ENCODE measurements at places on chromosomes 1 and 21.

DNA sequence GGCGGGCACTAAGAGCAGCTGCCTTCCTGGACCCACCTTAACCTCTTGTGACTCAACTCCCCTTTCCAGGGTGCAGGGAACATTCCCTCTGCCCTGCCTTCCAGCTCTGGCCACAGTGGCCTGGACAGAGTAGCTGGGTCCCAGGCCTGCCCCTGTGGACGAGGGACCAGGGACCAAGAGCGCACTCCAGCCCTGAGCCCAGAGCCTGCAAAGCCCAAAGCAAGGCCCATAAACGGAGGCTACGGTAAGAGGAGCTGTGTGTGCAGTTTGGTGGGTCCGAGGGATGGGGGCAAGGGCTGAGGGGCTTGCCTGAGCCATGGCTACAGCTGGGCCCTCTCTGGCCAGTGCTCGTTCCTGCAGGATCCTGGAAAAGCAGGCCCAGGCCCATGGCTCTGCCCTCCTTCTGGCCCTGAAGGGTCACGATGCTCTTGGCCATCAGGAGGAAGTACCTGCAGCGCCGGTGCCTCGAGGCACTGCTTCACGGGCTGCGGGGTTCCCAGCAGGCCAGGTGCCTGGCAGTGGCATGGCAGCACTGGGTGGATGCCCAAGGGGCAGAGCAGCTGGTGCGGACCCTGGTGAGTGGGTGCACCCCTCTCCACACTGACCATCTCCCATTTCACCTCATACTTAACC lies 17.8 kb downstream of the MTHFR start:
- H3K4me3 ChIP-seq = peak overlapping the region; percentile 39
- H3K36me3 ChIP-seq = peaks cover 30% of the 10 kb centered on the region
- H3K27me3 ChIP-seq = no peaks in the 10 kb centered on the region
- H3K27ac ChIP-seq = peak overlapping the region; percentile 90
- peaks cover 41% of the 10 kb centered on the region for H3K4me1 ChIP-seq
- no peak for DNase-seq

DNA sequence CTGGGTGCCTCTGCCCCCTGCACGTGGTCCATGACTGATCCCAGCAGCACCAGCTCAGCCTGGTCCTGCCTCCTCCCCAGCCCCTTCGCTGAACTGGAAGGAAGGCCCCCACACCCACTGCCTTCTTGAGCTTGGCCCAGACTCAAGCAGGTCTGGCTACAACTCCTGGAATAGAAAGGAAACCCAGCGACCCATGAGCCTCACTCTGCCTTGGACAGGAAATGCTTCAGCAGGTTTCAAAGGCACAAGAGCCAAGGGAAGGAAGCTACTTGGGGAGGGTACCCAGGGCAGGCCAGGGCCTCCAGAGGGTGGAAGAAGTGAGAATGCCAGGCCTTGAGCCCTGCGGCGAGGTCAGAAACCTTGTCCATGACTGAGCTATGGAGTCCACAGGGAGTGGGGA lies 35.9 kb upstream of the RD3 start:
- no peaks in the 10 kb centered on the region for H3K27me3 ChIP-seq
- no peak for DNase-seq
- H3K4me1 ChIP-seq = no peaks in the 10 kb centered on the region
- no peak overlapping the region for H3K4me3 ChIP-seq

GRCh38 chr1:15692121-15692682 lies 8.1 kb downstream of the PLEKHM2 start:
- H3K27me3 ChIP-seq = no peaks in the 10 kb centered on the region
- no peaks in the 10 kb centered on the region for H3K4me1 ChIP-seq
- no peak for DNase-seq
- H3K4me3 ChIP-seq = no peak overlapping the region

DNA sequence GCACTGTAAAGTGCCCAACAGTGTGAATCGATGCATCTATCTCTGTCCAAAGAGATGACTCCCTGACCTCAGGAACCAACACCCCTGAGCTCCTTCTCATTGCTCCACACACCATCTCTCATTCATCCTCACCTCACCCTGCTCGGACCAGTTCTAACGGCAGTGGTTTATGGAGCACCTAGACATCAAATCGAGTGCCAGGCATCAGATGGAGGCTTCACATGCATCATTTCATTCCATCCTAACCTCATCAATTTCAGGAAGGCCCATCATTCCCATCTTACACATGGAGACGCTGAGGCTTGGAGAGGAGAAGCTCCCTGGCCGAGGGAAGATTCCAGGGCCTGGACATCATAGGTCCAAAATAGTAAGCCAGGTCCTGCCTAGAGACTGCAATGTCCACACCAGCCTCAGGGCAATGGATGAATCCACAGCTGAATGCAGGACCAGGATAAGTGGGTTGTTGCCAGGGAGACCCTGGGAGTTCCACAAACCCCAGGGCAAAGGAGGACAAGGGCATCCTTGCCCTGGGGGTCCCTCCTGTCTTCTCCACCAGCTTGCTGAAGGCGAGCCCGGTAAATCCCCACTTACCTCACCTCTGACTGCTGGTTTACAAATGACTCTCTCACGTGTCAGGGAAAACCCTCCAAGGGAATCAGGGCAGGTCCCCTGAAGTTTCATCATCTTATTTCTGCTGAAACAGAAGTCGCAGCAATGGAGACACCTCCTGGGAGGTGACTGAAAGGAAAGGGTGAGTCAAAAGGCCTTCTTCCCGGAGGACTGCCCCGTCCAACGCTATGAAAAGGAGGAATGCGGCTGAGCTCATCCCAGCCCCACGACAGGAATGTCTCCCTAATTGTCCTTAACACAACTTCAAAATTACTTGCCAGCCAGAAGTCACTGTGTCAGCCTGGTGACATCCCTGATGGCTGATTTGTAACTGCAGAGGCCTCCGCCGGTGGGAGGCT lies 9.0 kb upstream of the IFFO2 start:
- no peaks in the 10 kb centered on the region for H3K36me3 ChIP-seq
- H3K27ac ChIP-seq = no peak overlapping the region
- H3K4me3 ChIP-seq = no peak overlapping the region
- H3K27me3 ChIP-seq = no peaks in the 10 kb centered on the region

DNA sequence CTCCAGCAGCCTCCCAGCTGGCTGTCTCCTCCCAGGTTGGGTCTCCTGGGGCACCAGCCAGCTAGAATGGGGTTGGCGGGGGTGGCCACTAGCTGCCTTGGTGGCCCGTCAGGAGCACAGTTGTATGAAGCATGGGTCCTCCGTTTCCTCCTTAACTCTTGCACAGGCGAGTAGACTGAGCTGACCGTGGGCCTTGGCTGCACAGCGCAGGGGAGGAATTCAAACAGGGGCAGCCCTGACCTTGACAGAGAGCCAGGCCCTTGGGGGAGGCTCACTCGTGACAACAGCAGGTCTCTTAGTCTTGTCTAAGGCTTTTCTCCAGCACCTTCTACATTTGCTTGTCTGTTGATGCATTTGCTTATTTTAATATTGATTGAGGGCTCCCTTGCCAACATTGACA lies 114.1 kb downstream of the PRDM2 start:
- H3K4me1 ChIP-seq = no peaks in the 10 kb centered on the region
- no peaks in the 10 kb centered on the region for H3K27me3 ChIP-seq
- no peak for DNase-seq
- H3K27ac ChIP-seq = no peak overlapping the region
- no peak overlapping the region for H3K4me3 ChIP-seq

DNA sequence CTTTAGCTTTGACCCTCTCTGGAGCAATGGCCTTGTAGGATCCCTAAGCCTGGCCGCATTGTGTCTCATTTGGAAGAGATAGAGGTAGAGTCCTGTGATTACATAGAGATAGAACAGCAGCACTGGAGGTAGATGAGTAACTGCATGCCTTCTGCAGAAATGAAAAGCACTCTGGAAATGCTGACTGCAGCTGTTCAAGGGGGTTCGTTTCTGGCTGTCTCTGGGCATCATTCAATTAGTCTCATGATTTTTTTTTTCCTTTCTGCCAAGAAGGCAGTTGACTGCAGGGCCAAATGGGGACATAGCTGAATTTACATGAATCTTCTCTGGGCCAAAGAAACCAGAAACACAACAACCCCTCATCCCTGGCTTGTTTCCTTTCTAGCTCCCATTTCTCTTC lies 28.1 kb upstream of the SNX27 start:
- no peak for DNase-seq
- no peaks in the 10 kb centered on the region for H3K4me1 ChIP-seq
- no peak overlapping the region for H3K27ac ChIP-seq
- no peak overlapping the region for H3K4me3 ChIP-seq

DNA sequence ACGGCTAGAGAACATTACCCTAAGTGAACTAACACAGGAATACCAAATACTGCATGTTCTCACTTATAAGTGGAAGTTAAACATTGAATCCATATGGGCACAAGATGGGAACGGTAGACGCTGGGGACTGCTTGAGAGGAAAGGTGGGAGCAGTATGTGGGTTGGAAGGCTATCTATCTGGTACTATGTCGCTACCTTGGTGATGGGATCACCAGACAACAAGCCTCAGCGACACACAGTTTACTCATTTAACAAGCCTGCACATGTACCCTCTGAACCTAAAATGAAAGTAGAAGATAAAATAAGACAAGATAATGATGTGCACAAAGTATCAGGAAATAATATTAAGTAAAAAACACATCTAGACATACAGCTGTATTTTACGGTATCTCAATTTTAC lies 819 bp downstream of the PYHIN1 start:
- no peaks in the 10 kb centered on the region for H3K4me1 ChIP-seq
- no peaks in the 10 kb centered on the region for H3K36me3 ChIP-seq
- no peaks in the 10 kb centered on the region for H3K27me3 ChIP-seq
- DNase-seq = no peak
- peak overlapping the region; percentile 23 for H3K4me3 ChIP-seq
- H3K27ac ChIP-seq = no peak overlapping the region

DNA sequence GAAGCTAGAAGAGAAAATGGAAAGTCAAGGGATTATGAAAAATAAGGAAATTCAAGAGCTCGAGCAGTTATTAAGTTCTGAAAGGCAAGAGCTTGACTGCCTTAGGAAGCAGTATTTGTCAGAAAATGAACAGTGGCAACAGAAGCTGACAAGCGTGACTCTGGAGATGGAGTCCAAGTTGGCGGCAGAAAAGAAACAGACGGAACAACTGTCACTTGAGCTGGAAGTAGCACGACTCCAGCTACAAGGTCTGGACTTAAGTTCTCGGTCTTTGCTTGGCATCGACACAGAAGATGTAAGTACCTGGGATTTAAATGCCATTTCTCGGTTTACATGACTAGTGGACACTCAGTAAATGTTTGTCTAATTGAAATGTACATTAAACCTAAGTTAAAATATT lies 40.0 kb downstream of the CENPF start:
- DNase-seq = no peak
- H3K4me1 ChIP-seq = no peaks in the 10 kb centered on the region
- H3K27ac ChIP-seq = no peak overlapping the region
- H3K4me3 ChIP-seq = no peak overlapping the region
- no peaks in the 10 kb centered on the region for H3K27me3 ChIP-seq
- H3K36me3 ChIP-seq = no peaks in the 10 kb centered on the region

DNA sequence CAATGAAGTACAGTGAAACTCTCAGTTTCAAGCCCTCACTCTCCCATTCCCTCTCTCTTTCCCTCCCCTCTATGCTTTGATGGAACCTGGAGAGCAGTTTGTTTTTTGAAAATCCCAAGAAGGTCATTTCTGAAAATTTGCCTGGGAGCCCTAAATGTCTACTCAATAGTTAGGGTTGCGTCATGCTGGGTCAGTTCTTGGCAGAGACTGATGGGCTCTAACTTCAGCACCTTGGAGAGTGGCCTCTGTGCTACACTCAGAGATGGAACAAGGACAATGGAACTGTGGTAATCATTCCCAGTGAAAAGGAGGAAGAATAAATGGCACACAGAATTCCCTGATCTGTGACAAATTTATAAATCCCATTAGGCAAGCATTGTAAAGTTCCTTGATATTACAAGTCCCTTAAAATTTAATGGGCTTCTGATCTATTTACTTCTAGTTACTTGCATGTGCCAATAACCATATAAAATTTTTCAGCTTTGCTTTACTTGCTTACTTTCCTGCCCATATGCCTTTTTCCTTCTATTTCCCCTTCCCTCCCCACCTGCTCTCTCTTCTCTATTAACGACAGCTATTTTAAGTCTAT lies 182.9 kb upstream of the KCND3 start:
- H3K27me3 ChIP-seq = no peaks in the 10 kb centered on the region

DNA sequence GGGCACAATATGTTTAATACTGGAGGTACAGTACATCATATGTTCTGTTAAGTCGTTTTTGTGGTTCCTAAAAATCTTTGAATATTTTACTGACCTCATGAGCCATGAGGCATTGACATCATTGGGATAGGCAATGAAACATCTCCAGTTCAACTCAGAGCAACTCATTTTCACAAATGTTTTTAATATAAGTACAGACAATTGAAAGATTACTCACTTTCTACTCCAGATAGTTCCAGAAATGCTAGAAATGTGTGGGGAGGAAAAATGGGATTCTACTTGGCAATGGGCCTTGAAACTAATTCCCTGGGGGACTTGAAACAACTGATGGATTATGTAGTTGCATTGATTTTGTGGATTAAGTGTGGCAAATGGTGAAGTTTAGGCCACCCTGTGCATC lies 7.2 kb upstream of the C8B start:
- DNase-seq = no peak
- H3K4me1 ChIP-seq = no peaks in the 10 kb centered on the region
- H3K4me3 ChIP-seq = no peak overlapping the region
- no peaks in the 10 kb centered on the region for H3K36me3 ChIP-seq
- H3K27ac ChIP-seq = no peak overlapping the region

DNA sequence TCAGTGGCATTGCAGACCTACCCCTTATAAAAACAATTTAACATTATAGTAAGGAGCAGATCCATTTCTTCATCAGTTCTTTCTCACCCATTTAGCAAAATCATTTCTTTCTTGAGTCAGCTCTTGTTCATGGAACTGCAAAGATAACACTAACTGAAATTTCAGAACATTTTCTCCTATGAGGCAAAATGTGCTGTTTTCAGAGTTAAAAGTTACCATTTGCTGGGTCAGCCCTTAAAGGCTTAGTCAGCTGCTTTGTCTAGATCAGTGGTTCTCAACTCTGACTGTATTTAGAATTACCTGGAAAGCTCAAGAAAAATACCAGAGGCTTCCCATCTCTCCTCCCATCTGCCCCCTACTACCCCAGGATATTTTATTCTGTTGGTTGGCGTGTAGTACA lies 12.2 kb downstream of the METTL13 start:
- H3K36me3 ChIP-seq = peaks cover 43% of the 10 kb centered on the region
- no peak overlapping the region for H3K4me3 ChIP-seq
- no peaks in the 10 kb centered on the region for H3K4me1 ChIP-seq
- no peaks in the 10 kb centered on the region for H3K27me3 ChIP-seq
- no peak overlapping the region for H3K27ac ChIP-seq
